ENCODE measurements at places on chromosomes 1 and 21.

DNA sequence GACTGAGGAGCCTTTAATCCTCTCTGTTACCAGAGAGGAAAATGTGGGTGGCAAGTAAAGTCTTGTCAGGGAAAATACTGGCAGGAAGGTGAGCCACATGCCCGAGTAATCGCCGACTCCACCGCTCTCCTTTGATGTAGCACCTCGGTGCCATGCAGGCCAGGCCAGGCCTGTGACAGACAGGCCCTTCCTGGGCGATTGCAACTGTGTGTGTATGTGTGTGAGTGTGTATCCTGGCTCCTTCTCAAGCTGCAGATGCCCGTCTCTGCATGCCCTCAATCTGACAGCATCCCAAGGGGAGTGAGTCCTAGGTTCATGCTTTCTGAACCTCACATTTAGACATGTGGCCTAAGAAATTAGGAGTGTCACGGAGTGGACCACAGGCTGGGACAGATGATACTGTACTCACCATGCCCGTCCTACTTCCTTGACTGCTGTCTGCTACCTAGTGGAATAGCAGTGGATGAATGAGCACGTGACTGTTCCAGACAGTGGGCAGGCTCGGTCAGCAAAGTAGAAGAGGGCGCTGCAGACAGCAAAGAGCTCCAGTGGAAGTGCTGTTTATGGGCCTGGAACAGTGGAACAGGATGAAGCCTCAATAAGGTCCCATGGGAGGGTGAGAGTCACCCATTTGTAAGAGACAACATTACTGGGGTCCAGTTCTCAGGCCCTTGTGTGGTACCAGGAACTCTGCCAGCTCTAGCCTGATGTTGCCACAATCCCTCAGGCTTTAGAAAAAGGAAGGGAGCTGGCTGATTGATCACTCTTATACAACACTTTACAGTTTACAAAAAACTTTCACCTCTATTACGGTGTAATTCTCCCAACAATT is 25.3 kb downstream of the SERTAD4 start:
- H3K27ac ChIP-seq, result no peak overlapping the region
- no peak overlapping the region for H3K4me3 ChIP-seq
- peaks cover 30% of the 10 kb centered on the region for H3K27me3 ChIP-seq
- H3K4me1 ChIP-seq, result no peaks in the 10 kb centered on the region

GRCh38 chr1:27966402-27967105 is 6.8 kb downstream of the XKR8 start:
- peaks cover 2% of the 10 kb centered on the region for H3K36me3 ChIP-seq
- H3K27me3 ChIP-seq, result no peaks in the 10 kb centered on the region
- no peak overlapping the region for H3K27ac ChIP-seq
- no peak for DNase-seq
- H3K4me1 ChIP-seq, result peaks cover 21% of the 10 kb centered on the region

- H3K4me1 ChIP-seq, result no peaks in the 10 kb centered on the region
- H3K4me3 ChIP-seq, result no peak overlapping the region
- no peaks in the 10 kb centered on the region for H3K36me3 ChIP-seq
- H3K27ac ChIP-seq, result no peak overlapping the region
Measured at GRCh38 chr21:23402929-23403520, 2204.3 kb downstream of the MRPL39 start.

DNA sequence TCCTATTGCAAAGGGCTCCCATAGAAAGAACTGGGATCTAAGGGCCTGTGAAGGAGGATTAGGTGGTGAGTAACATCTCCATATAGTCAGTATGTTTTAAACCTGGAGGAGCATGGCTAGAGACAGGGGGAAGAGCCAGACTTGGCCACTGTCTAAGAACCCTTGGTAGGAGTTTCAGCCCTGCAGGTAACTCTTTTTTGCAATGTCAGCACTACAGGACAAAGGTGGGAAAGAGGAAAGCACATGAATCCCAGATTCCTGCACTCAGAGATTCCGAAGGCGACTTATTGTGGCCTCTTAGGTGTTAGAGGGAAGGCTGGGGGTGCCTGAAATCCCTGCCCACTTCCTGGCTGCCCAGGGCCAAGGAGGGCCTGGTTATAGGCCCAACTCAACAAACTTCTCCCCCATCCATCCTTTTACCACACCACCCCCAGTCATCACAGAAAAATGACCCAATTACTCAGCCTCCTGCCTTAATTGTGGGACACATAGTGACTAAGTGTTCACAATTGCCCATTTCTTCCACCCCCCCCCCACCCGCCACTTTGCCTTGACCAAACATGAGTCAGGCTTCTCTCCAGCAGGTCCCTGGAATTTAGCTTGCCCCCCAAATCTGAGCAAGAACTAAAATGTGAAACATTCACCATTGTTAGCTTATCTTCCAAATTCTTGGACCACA is 1.9 kb upstream of the NTNG1 start:
- peaks cover 25% of the 10 kb centered on the region for H3K4me1 ChIP-seq
- H3K4me3 ChIP-seq, result no peak overlapping the region
- no peak for DNase-seq
- H3K27ac ChIP-seq, result no peak overlapping the region

DNA sequence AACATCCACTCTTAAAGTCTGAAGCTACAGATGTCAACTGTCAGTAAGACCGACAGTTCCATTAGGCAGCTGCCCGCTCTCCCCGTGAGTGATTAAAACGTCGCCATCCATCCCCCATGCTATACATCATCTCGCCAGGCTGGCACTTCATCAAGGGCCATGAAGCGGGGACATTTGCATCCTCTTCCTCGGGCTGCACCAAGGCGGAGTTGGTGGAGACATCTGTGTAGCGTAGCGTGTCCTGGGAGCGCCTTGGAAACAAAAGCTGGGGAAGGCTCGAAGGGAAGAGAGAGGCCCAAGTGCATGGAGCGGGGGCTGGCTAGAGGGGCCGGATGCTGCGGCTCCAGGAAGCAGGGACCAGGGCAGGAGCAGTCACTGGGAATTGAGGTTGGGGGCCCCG is 250.1 kb downstream of the KAZN start:
- no peak overlapping the region for H3K27ac ChIP-seq
- H3K27me3 ChIP-seq, result no peaks in the 10 kb centered on the region
- H3K4me3 ChIP-seq, result no peak overlapping the region
- no peaks in the 10 kb centered on the region for H3K4me1 ChIP-seq

- no peaks in the 10 kb centered on the region for H3K27me3 ChIP-seq
- no peak for DNase-seq
- peaks cover 29% of the 10 kb centered on the region for H3K4me1 ChIP-seq
- H3K27ac ChIP-seq, result no peak overlapping the region
- no peak overlapping the region for H3K4me3 ChIP-seq
Measured at GRCh38 chr1:230176326-230176725, 109.3 kb downstream of the GALNT2 start.

DNA sequence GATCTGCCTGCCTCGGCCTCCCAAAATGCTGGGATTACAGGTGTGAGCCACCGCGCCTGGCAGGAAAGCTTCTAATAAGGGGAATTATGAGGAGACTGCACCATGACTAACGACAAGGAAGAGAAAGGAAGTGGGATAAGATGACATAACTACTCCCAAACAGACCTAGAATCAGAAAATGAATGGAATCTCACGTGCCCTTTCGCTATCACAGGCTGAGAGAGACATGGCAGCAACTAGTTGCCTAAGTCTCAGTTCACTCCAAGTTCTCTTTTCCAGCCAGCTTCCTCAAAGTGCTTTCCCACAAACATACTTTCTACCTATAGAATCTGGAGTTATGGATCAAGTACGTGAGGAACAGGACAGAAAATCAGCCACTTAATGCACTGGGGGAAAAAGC is 2.0 kb downstream of the PI4KB start:
- H3K27me3 ChIP-seq, result no peaks in the 10 kb centered on the region
- no peak for DNase-seq
- H3K4me1 ChIP-seq, result peaks cover 41% of the 10 kb centered on the region
- peak overlapping the region; percentile 84 for H3K4me3 ChIP-seq
- H3K27ac ChIP-seq, result peak overlapping the region; percentile 96

GRCh38 chr21:42019101-42019605 is 9.0 kb upstream of the ZBTB21 start:
- no peak overlapping the region for H3K4me3 ChIP-seq
- H3K36me3 ChIP-seq, result no peaks in the 10 kb centered on the region
- DNase-seq, result no peak
- no peaks in the 10 kb centered on the region for H3K27me3 ChIP-seq
- H3K4me1 ChIP-seq, result no peaks in the 10 kb centered on the region

- peak overlapping the region; percentile 68 for H3K4me3 ChIP-seq
- peak overlapping the region; percentile 34 for H3K27ac ChIP-seq
- H3K4me1 ChIP-seq, result peaks cover 17% of the 10 kb centered on the region
Measured at GRCh38 chr1:178724376-178724727, 692 bp upstream of the RALGPS2 start.

DNA sequence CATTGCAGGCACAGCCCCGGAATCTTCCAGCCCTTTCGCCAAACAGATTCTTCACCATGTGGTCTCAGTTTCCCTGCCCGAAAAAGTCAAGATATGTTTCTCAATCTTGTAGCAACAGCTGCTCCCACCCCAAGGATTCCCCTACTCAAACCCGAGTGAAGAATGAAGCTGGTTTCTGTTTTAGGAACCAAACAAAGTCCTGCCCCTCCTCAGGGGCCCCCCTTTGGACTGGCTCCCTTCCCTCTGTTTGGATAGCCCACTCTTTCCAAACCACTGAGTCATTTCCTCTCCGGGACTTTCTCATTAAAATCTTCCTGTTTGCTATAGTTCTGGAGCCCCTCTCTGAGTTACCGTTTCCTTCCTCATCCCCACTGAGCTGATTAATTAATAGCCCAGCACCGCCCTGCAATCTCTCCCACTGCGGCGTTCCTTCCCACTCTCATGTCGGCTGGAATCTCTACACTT is 100.9 kb downstream of the TSEN15 start:
- H3K36me3 ChIP-seq, result no peaks in the 10 kb centered on the region
- no peak for DNase-seq
- no peak overlapping the region for H3K27ac ChIP-seq
- peak overlapping the region; percentile 11 for H3K4me3 ChIP-seq
- H3K4me1 ChIP-seq, result peaks cover 12% of the 10 kb centered on the region

GRCh38 chr1:161866241-161866640 is 100.1 kb downstream of the ATF6 start:
- H3K36me3 ChIP-seq, result peaks cover 9% of the 10 kb centered on the region
- no peak for DNase-seq
